ENCODE measurements at places on chromosomes 16 and 17.

- DNase-seq = no peak
Observed at GRCh38 chr17:74408815-74409214, 23.1 kb upstream of the GPRC5C start.

DNA sequence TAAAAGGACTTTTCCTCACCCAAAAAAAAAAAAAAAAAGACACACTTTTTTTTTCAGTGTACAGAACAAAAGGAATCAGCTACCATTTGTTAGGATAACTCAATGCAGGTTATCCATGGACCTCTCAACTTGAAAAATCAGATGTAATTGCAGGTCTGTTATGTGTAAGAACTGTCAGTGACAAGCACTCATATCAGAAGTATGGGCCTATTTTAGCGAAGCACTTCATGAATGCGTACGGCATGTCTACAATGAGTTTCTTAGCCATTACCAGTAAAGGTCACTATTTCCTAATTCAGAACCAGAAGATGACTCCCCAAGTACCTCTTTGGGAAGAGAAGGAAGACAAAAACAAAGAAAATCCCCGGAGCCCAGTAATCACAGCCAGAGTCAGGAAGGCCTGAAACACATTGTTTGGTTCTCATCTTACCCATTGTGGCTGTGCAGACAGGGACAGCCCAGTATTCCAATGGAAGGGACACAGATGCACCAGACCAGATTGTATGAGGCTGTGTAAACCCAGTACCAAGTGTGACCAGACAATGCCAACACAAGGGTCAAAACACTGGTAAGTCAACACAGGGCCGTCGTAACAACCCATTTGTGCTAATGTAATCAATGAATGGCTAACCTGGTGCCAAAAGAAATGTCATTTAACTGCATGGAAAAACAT is 188.0 kb downstream of the PMP22 start:
- DNase-seq = no peak

- no peak for DNase-seq
Observed at GRCh38 chr16:47978491-47979163, 177.2 kb downstream of the ABCC12 start.

GRCh38 chr16:54135361-54136275 is 151.0 kb downstream of the IRX3 start:
- DNase-seq = no peak

- DNase-seq = no peak
Observed at GRCh38 chr16:26777821-26778220, 288.9 kb upstream of the C16orf82 start.

DNA sequence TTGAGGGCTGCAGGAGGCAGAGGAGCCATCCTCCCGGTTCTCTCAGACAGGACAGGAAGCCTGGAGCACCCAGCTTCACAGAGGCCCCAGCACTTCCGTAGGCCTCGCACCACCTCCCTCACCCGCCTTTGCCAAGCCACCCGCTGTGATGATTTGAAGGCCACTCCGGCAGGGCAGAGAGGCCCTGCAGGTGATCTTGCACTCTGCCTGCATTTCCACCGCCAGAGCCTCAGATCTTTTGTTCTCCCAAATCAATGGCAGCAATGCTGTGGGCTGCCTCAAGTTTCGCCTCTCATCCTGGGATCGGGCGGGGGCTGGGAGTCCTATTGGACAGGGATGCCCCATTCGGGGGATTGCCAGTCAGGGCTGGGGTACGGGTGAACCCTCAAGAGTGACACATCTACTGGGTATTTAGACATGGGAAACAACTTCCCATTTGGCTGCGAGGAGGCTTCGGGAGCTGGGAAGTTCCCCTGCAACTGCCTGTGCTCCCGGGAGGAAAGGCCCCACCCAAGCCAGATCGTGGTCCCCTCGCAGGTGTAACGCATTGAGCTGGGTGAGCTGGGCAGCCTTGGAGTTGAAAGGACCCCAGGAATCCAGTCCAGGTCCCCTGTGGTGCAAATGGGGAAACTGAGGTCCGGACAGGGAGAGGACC is 34.8 kb upstream of the PEMT start:
- no peak for DNase-seq

- no peak for DNase-seq
Observed at GRCh38 chr16:73847090-73847489, 449.5 kb upstream of the PSMD7 start.

DNA sequence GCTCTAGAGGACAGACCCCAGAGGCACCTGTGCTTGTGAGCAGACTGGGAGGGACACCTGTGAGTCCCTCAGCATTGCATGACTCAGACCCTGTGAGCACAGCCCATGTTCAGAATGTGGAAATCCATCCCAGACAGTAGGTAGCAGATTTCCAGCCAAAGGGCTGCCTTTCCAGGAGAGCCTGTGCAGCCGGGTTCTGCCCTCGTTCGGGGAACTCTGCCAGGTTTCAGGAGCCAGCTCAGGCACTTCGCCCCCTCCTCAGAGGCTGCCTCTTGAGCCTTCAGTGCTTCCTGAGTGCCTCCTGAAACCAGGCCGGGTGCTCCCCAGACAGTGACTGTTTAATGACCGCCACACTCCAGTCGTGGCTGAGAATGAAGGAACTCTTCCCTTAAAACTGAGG is 23.3 kb upstream of the SDR42E2 start:
- no peak for DNase-seq

DNA sequence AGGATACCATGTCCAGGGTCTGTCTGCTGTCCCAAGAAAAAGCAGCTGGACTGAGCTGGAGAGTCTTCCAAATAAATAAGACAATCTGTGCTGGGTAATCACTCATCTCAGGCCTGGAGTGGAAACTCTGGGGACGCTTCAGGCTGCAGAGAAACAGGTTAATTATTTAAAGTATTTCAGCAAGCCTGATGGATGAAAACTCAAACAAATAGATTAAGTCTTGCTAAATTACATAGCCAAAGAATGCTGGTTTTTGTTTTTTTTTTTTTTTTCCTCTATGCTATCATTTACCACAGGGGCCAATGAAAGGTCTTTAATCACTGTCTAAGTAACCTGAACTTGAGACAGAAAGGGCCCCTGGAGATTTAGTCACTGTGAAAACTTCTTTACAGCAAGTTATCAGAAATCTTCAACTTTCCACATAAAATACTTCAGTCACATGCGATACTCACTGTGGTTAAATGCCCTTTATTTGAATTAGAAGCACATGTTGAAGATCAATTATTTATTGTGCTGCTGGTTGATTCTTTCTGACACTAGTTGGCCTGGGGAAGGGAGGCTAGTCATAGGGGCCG is 31.0 kb upstream of the KCNJ2 start:
- DNase-seq = no peak

DNA sequence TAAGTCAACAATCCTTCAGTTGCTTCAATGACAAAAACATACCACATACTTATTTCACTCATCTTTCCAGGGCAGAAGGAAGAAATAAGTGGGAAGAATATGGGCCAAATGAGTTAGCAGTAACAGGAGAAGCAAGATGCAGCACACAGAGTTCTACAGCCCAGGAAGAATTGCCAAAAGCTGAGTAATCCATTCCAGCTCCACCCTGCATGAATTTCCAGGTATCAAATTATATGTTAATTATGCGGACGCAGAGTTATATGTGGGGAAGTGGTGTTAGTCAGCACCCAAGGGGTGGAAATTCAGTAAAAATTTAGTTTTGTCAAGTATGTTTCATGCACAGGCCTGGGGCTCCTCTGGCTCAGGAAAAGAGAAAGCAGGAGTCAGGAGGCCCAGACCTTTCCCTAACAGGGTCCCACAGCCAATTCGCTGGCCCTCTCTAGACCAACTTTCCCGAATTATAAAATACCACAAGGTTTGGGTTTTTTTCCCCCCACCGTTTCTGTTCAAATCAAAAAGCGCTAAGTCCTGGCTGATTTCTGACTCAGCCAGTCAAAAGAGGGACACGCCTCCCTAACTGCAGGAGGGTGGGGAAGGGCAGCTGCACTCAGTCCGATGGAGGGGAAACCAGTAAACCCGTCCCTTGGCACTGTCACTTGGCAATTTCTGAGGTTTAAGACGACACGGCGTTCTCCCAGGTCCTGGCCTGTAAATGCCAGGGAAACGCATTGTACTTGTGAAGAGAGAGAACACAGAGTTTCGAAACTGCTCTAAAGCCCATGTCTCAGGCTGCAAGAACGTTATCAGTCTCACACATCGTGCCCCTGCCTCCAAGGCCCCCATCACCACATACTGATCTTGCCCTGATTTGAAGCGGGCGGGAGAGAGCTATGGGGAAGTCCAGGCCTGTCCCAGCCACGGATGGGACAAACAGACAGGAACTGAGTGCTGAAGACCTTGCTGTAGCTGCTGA is 58.1 kb downstream of the ZFHX3 start:
- DNase-seq = no peak

DNA sequence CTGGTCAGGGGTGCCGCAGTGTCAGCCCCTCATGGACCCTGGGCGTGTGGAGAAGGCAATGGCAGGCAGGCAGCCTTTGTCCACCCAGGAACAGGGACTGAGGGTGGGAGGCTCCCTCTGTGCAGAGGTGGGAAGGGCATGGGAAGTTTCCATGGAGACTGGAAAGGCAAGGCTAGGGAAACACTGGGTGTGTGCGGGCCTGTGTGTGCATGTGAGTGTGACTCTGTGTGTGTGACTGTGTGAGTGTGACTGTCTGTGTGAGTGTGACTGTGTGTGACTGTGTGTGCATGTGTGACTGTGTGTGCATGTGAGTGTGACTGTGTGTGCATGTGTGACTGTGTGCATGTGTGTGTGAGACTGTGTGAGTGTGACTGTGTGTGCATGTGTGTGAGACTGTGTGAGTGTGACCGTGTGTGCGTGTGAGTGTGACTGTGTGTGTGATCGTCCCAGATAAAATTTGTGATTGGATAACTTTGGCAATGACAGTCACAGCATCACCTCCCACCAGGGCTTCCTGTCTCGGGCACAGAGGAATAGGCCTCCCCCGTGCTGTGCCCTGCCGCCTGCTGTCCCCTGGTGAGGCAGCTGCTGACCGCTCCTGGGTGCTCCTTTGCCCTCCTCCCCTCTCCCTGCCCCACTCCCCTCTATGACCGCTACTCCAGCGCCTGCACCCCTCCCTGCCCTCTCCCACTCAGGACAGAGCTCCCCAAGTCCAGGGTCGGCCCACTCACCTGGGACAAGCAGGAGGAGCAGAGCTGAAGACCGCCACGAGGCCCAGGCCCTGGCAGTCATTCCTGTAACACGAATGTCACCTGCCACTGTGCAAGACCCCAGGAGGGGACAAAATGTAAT is 698 bp downstream of the CD300C start:
- DNase-seq = no peak

- DNase-seq = peak; percentile 82
Observed at GRCh38 chr16:67326472-67327309, at the start of the genes KCTD19 and LRRC36. Gene KCTD19, minus strand, starts transcription at chr16:67326741. Its CDS starts 34 bp downstream, at chr16:67326707. Gene LRRC36, plus strand, starts transcription at chr16:67326815. Its CDS starts 48 bp downstream, at chr16:67326863.

DNA sequence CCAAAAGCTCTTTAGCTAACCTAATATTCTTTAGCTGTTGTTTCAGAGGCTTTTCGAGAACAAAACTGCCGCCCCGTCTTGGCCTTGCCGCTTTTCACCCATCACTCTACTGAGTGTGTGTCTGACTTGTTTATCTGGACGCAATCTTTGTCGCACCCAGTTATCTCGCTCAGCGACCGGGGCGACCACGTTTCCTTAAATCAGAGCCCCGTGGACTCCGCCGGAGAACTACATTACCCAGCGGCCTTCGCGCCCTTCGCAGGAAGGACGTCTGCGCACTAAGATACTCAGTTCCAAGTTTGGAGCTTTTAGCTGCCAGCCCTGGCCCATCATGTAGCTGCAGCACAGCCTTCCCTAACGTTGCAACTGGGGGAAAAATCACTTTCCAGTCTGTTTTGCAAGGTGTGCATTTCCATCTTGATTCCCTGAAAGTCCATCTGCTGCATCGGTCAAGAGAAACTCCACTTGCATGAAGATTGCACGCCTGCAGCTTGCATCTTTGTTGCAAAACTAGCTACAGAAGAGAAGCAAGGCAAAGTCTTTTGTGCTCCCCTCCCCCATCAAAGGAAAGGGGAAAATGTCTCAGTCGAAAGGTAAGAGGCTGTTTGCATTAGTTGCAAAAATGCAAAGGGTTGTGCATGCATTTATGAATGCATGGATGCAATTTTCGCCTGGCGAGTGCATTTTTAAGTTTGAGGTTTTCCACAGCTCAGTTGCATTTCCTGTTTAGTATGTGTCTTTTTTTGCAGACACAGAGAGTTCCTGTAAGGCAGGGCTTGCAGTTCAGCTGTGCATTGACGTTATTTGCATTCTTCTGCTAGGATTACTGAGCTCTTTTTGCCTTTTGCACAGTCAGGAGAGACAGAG is at the start of gene MAP2K6:
TSS of gene MAP2K6 (plus strand) at position 290 of the 867 bp plus-strand sequence. CDS start at position 578, 288 bp downstream.
- DNase-seq = peak; percentile 69

GRCh38 chr17:36545465-36546417 is 1.0 kb downstream of the GGNBP2 start:
- peak; percentile 98 for DNase-seq

DNA sequence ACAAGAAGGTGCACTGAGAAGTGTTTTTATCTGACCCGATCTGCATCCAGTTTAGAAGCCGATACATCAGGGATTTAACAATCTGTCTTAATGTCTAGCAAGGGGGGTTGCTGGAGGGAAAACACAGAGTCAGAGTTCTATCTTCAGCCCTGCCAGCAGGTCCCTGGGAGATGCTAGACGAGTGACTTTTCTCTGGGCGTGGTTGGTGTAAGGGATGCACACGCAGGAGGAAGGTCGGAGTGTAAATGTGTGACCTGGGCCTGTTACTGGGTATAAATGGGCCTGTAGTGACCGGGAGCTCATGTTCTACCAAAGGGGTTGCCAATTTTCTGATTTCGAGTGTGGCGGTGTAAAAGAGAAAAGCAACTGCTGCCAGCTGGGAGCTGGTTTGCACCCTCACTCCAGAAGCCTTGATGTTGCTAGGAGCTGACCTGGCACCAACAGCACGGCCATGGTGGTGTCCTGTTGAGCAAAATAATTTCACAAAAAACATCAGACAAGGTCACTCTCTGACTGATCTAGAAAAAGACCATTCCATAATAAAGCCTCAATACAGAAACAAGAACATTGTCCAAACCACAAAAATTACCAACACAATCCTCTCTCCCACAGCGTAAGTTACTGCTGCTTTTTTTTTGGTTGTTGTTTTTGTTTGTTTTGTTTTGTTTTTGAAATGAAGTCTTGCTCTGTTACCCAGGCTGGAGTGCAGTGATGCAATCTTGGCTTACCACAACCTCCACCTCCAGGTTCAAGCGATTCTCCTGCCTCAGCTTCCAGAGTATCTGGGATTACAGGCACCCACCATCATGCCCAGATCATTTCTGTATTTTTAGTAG is 1.3 kb upstream of the KCTD13 start:
- DNase-seq = no peak

DNA sequence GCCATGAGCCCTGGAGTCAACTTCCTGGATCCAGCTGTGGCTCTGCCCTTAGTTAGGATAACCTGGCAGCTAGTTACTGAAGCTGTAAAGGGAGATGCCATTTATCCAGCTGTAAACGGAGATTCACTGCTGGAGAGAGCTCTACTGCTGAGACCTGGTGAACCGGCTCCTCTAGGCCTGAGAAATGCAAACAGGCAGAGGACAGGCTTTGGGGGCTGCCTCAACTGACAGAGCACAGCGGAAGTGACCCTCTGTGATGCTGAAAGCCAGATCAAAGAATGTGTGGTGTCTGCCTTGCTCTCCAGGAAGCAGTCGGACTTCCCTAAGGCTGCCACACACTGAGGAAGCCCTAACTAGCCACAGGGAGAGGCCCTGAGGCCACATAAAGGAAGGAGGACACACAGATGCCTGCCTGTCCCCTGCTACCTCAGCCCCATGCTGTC is 21.9 kb upstream of the GPRC5C start:
- no peak for DNase-seq
